ENCODE measurements at places on chromosomes 16 and 17.

DNA sequence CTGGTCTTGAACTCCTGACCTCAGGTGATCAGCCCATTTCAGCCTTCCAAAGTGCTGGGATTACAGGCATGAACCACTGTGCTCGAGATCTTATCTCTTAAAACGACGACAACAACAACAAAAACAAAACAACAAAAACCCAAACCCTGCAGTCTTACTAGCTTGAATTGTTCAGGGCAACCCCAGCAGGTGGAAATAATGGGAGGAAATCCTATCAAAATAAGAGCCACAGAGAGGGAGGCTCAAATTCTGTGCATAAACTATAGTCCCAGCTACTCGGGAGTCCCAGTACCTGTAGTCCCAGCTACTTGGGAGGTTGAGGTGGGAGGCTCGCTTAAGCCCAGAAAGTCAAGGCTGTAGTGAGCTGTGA is 16.5 kb upstream of the ATP6V0A1 start:
- DNase-seq, result no peak

GRCh38 chr16:72856797-72857196 is 191.1 kb downstream of the ZFHX3 start:
- DNase-seq, result no peak

DNA sequence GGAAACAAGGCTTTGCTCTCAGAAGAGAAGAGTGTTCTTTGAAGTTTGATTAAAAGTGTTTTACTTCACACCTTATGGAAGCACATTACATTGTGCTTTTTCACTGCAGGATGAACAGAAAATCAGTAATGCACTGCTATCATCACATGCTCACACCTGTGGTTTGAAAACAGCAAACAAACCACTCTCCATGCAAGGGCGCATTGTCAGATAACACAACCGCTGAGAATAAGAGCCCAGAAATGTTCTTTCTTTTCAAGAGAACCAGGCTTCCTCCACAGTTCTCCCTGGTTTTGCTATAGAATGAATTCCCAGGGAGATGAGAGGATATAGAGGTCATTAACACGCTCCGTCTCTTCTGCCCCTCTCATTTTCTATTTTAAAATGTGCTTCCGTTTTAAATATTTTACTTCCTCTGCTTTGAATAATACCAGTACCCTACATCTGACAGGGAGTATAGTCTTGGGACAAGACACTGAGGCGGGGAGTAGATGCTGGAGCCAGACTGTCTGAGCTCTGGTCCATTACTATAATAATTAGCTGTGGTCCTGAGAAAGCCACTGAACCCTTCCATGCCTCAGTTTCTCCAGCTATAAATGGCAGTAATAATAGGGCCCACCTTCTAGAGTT is 71.6 kb downstream of the CDK5R1 start:
- DNase-seq, result no peak

GRCh38 chr17:48985436-48986245 is 11.5 kb upstream of the IGF2BP1 start:
- DNase-seq, result no peak

DNA sequence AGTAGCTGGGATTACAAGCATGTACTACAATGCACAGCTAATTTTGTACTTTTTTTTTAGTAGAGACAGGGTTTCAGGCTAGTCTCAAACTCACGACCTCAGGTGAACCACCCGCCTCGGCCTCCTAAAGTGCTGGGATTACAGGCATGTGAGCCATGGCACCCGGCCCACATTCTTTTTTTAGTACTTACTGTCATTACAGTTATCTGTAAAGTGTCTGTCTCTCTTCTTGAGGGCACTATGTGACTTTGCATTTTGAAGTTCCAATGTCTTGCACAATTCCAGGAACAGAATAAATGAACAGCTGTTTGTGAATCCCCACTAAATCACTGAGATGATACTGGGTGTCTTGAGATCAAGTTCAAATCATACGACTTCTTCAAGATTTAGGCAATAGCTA is 1540.3 kb downstream of the CDH11 start:
- DNase-seq, result no peak

DNA sequence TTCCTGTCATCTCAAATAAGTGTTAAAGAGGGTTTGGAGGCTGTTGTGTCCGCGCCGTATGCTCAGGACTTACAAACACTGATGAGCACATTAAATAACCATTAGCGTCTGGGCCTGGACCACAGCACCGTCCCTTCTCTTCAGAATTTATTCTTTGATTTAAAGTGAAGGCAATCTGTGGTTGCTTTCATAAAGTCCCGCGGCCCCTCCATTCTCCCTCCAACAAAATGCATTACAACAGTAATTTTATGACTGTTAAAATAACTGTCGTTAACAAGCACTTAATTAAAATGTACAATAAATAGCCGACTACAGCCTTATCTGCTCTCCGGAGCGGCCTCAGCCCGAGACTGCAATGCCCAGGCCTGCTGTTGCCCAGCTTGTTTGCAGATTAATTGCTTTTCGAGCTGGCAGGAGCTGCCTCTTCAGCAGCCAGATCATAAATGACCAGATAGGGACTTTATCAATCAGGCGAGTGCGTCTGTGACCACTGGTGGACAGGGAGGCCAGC is 30.6 kb upstream of the IRX3 start:
- DNase-seq, result no peak

All from NCI-H1930 (cell line).